HepG2 (cell line): ENCODE measurements at places on chromosomes 7 and 10.

GRCh38 chr10:48667960-48668590 lies 16.6 kb upstream of the WDFY4 start:
- no peak for DNase-seq

DNA sequence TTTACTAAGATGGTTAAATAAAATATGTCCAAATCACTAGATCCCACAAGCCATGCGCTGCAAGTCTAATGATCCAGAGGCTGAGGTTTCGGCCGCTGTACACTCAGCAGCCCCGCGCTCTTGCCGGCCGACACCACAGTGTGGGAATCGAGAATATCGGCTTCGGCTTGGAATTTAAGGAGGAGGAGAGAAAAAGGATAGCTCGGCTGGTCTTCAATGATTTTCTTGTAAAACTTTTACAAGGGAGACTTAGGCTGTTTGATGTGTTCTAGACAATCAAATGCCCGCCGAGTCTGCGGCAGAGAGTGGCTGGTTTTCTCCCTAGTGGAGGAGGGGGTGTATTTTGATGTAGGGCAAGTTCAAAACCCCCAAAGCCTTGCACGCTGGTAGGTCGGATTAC lies 118.2 kb upstream of the TCF7L2 start:
- no peak for DNase-seq

GRCh38 chr7:30214651-30215137 lies 69.7 kb upstream of the ZNRF2 start:
- DNase-seq = no peak

GRCh38 chr7:75789361-75789924 lies 17.4 kb upstream of the CCL26 start:
- no peak for DNase-seq

DNA sequence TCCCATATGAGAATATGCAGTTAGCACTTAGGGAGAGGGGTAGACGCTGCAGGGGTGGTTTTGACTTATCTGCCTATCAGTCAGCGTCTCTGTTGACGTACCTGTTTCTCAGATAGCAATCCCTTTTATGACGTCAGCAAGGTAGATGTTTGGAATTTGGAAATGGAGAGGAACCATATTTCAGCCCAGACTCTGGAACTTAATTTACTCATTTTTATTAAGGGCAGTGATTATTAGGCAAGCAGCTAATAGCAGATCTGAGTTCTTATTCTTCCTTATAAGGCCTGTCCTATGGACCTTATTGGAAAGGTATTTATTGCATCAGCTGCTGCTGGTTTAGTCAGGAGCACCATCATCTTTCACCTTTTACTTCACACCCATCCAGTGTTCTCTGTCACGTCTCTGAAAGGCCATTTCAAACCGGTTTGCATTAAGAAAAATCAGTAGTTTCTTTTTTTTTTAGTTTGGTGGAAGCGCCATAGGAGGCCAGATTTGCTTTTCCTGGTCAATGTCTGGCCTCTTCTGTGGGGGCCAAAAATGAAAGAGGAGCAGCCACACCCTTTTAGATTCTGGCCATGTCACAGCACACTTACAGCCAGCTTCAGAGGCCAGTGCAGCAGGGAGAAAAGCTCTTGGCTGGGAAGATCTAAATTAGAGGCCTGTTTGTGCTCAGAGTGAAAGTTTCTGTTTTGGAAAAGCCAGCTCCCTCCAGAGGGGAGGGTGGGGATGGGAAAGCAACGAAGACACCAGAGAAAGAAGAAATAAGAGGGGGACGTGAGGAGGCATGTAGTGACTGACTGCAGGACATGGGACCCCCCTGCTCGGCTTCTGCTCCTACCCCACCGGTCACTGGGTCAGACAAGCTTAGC lies 146.3 kb downstream of the TCF7L2 start:
- DNase-seq = no peak

GRCh38 chr10:98956576-98957260 lies 278.9 kb downstream of the HPSE2 start:
- no peak for DNase-seq

GRCh38 chr7:132915647-132916046 lies 166.2 kb downstream of the CHCHD3 start:
- peak; percentile 60 for DNase-seq

DNA sequence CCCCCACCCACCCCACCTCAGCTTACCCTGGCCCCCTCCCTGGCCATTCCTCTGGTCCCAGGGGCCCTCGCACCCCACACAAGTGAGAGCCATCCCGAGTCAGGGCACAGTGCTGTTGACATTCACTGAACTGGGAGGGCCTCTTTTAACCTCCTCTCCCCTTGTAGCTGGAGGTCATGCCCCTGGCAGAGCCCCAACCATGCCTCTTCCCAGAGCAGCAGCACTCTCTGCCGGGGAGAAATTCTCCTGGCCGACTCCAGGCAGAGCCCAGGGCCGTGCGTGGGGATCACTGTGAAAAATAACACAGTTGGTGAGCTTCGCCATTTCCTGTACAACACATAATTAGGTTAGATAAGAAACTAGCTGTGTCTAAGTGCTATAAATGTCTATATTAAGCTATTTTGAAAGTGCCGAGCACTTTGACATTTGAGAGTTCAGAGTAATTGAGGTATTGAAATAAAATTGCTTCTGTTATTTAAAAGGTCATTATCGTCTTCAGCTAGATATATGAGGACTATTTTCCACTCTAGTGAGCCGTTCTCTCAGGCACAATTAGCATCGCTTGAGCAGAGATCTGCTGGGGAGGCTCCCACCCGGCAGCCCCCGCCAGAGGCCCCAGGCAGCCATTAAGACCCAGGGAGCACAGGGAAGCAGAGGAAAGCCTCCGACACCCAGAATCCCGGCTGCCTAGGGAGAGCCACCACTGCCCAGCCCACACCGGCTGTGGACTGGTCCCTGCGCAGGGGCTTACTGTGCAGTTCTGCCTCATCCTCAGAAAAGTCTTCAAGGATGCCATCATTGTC lies 62.4 kb upstream of the LRRC18 start:
- no peak for DNase-seq

GRCh38 chr7:38834357-38834756 lies 74.6 kb downstream of the VPS41 start:
- no peak for DNase-seq

- no peak for DNase-seq
Observed at GRCh38 chr7:71753956-71754664, 622.2 kb downstream of the GALNT17 start.

GRCh38 chr10:46069771-46070463 lies 23.8 kb upstream of the MSMB start:
- no peak for DNase-seq

DNA sequence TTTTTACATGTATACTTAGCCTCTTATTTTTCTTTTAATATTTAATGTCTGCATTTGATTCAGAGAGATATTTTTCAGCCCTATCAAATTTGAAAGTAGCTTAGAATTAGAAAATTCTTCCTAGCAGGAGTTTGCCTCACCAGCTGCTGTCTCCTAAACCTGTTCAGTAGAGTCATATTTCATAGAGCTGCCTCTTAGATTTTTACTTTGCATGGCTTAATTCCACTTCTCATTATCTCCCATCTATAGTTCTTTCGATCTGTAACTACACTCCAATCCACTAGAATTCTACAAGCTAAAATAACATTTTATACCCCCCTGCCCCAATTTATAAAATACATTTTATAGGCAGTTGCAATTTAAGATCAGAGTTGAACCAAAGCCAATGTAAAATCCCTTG lies 227.0 kb downstream of the ANK3 start:
- DNase-seq = no peak

- DNase-seq = no peak
Observed at GRCh38 chr7:47465191-47465590, 116.7 kb downstream of the TNS3 start.
